ENCODE measurements at places on chromosomes 16 and 17.

DNA sequence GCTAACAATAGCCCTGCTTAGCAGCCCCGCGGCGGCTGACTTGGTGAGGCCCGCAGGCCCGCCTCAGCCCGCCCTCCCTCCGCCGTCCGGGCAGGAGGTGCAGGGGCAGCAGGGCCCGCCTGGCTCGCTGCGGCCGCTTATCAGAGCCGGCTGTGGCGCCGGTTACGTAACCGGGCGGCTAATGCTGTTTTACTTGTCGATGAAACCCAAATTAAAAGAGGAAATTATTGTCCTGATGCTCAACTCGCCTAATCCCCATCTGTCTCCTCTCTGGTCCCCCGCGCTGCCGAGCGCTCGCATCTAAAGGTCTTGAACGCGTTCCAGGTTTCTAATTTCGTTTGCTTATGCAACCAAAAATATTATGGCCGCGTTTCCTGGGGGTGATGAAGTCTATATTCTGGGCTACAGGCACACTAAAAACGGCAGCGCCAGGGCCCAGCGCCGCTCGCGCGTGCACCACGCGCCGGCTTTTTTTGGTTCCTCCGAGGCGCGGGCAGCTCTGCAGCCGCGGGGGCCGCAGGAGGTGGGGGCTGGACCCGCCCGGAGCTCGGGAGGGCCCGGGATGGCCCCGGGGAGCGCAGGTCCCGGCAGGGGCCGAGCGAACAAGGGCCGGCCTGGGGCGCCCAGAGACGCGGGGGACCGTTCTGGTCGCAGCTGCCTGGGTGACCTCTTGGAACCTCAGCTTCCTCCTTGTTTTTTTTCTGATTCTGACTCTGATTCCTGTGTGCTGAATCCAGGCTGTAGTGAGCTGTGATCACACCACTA, 65.2 kb upstream of the TOB1 start:
- no peak for DNase-seq

- no peak for DNase-seq
Observed at GRCh38 chr17:44965481-44966234, 2.4 kb downstream of the C1QL1 start.

DNA sequence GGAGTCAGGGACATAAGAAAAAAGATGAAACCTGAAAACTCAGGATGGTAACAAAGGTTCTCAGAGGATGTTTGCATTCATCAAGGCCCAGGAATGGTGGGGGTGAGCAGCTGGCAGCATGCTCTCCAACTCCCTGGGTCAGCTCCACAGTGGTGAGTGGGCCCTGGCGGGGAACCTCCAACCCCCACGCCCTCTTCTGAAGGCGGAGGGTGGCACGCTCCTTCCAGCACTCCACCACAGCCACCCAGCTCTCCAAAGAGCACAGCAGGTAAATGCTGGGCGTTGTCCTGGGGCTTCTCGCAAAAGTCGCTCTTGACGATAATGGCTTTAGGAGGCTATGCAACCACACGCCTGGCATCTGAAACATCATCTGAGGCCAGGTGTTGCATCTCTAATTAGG, 173.8 kb downstream of the C16orf78 start:
- no peak for DNase-seq

DNA sequence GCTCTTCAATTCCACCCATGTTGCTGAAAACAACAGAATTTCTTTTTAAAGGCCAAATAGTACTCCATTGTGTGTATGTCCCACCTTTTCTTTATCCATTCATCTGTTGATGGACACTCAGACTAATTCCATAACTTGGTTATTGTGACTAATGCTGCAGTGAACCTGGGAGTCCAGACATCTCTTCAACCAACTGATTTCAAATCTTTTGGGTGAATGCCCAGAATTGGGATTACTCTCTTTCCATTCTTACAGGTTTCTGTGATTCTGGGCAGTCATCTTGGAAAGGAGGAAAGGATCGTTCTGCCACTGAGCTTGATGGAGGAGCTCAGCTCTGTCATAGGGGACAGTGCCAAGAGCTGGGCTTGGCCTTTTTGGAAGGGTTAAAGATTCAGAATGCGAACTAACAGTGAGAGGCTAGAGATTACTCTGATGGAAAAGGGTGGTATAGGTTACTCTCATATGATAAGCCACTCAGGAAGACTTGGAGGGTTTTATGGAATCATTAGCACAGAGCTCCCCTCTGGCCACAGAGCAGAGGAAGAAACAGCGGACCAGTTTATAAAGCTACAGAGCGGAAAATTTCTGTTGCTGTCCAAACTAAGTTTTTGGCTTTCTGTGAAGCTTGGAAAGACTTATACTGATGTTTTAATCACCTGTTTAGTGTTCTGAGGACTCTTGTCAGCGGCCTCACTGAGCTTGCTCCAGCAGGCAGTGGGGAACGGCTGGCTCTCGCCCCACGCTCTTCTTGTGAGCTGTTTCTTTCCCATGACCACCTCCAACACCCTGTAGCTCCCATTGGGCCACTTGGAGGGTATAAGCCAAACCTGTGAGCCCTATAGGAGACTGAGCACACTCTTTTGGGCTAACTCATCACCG, 48.3 kb downstream of the HIC1 start:
- DNase-seq = no peak

DNA sequence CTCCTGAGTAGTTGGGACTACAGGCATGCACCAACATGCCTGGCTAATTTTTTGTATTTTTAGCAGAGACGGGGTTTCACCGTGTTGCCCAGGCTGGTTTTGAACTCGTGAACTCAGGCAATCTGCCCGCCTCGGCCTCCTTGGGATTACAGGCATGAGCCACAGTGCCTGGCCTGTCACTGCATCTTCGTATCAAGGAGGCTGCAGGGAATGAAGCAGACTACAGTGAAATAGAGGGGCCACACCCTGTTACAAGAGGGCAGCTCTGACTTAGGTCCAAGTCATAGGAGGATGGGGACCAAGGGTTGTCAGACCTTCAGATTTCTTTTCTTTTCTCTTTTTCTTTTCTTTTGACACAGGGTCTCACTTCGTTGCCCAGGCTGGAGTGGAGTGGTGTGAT, 28.7 kb downstream of the FA2H start:
- no peak for DNase-seq

DNA sequence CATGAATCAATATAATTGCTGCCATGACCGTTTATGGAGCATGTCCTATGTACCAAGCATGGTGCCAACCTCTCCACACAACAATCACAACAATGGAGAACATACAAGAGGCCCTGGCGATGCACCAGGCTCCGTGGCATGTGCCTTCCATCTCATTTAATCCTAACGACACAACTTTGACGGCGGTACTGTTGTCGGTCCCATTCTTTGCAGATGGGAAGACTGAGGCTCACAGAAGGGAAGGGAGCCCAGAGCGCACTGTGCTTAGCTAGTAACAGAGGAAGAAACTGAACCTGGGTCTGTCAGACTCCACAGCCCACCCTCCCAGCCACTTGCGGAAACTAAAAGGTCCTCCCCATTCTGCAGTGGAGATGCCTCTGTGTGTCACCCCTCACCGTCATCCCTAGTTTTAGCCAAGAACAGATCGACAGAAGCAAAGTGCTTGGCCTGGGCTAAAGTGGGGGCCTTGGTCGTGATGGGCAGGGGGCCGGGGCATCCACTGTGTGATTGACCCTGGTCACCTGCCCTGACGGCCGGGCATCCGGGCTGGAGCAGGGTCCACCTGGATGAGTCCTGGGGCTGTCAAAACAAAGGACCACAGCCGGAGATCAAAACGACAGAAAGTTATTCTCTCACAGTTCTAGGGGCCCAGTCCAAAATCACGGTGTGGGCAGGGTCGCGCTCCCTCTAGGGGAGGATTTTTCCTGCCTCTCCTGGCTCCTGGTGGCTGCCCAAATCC, 183.9 kb downstream of the C16orf95 start:
- no peak for DNase-seq

GRCh38 chr16:17222871-17223401, 247.8 kb downstream of the XYLT1 start:
- DNase-seq = no peak

GRCh38 chr16:31118223-31119155, 1.0 kb downstream of the KAT8 start:
- DNase-seq = peak; percentile 50

DNA sequence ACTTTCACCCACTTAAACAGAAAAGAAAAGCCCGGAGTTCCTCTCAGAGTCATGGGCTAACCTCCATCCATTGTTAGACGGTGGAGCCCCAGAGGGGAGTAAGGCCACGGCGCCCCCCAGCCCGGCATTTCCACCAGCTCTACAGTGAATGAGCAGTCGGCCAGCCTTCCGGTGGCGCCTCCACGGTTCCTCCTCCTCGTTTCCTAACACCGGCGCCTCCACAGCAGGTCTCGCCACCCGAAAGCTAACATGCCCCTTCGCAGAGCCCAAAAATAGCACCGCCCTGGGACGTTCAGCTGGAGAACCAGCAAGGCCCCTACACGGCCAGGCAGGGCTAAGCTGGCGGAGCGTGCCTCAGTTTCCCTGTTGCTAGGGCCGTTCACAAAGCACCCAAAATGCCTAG, 858 bp downstream of the MMD start:
- no peak for DNase-seq

GRCh38 chr17:19237389-19238166, 412 bp downstream of the EPN2 start:
- DNase-seq = no peak

DNA sequence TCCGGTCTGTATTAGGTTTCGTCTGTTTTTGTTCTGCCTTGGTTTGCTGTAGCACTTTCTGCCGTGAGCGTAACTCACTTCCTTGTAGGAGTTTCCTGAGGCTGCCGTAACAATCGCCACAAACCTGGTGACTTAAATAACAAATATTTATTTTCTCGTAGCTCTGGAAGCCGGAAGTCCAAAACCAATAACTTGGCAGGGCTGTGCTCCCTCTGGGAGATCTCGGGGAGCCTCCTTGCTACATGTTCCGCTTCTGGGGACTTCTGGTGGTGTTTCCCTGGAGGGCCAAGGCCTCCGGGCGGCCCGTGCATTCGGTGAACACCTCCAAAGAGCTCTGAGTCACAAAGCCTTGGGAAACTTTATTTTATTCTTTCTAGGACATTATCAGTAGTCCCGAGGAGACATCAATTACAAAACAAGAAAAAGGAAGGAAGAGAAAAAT, 6.8 kb upstream of the WDR45B start:
- DNase-seq = no peak

GRCh38 chr17:76685366-76685765, 25.4 kb downstream of the MXRA7 start:
- DNase-seq = no peak

GRCh38 chr17:80475910-80476876, at the start of gene NPTX1:
NPTX1 (minus strand) TSS chr17:80476607; CDS start chr17:80476446, 161 bp downstream.
- no peak for DNase-seq

GRCh38 chr16:50740736-50741135, 1.1 kb upstream of the CYLD start:
- no peak for DNase-seq
